ENCODE measurements at places on chromosomes 5 and 9.

DNA sequence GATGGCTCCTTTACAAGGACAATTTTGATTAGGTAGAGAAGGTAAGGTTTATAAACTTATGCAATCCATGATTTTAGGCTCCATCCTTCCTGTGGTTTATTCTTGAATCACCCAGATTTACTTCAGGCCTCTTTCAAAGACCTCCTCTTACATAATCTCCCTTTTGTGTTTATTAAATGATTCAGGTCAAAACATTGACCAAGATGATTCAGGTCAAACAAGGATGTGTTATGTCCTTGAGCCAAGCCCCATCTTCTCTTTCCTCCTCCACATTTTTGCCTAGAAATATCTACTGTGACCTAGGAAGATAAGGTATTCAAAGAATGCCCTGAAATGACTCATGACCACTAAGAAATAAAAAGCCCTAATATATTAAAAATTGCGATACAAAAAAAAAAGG is 31.8 kb upstream of the TLR4 start:
- no peak for DNase-seq

- DNase-seq, result no peak
Observed at GRCh38 chr9:135116881-135117280, 29.4 kb downstream of the OLFM1 start.

GRCh38 chr9:97802276-97802675 is 50.8 kb upstream of the FOXE1 start:
- DNase-seq, result no peak

DNA sequence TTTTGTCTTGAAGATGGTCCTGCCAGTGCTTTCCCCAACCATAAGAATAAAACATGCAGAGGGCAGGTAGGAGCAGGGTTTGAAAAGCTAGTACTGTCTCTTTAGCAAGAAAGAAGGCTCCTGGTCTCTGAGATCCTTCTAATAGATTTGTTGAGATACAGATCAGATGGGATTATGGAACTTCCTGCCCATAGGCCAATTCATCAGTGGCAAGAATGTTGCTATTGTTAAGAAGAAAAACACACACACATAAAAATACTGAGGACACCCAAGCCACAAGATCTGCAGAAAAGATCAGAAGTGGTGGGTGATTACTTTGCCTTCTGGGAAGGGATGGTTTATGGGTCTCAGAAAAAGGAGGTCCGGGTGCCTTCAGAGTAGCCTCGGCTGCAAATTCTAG is 59.8 kb downstream of the TNC start:
- DNase-seq, result no peak

GRCh38 chr9:20611691-20612287 is 10.5 kb downstream of the MLLT3 start:
- no peak for DNase-seq

GRCh38 chr5:133460172-133460758 is 152.1 kb downstream of the FSTL4 start:
- no peak for DNase-seq

DNA sequence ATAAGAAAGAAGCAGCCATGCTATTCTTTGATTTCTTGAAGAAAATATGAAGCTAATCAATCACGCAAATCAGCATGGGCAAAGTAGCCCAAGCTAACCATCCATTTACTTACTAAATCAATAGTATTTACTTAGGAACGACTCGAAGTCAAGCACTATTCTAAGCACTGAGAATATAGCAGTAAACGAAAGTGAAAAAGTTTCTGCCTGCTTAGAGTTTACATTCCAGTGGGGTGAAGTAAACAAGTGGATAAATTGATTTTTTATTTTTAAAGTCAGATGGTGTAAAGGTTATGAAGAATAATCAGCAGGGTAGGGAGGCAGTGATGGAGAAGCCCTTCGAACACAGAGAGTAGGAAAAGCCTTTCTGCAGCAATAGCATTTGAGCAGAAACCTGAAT is 5.5 kb downstream of the TSTD2 start:
- no peak for DNase-seq

All from CD4-positive, alpha-beta T cell treated with Interferon gamma for 1 hour (primary cell).